ENCODE measurements at places on chromosomes 6 and 20.

DNA sequence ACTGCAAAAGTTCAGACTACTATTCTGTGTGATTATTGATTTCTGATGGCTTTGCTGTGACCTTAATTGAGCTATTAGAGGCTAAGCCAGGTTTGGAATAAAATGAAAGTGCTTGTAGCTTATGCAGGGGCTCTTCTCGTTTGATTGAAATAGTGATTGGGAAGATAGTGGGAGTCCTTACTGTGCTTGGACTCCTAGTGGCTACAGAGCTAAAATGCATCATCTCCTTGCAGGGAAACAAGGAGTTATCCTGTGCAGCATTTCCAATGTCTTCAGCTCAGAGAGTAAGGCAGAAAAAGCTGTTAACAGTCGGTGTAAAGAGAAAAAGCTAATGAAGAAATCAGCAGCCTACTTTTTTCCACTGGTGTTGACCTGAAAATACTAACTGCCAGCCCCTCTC lies 173.5 kb downstream of the SLC35F1 start:
- no peak for DNase-seq

DNA sequence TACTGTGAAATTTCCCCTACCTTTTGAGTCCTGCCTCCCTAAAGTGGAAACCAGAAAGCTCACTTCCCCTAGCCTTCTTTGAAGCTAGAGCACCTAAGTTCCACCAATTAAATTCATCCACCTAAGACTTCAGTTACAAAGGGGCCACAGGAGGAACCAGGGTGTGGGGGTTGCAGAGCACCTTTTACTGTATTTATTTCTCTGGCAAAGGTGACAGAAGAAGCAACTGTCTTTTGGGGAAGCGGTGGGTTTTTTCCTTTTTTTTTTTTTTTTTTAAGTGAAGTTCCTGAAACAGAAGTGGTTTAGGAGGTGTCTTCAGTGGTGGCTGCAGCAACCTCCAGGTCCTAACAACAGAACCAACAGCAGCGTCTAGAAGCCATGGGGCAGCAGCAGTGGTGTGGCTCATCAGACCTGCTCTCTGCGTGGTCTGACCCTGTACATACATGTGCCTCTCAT lies 13.1 kb downstream of the PSMB9 start:
- no peak for DNase-seq

DNA sequence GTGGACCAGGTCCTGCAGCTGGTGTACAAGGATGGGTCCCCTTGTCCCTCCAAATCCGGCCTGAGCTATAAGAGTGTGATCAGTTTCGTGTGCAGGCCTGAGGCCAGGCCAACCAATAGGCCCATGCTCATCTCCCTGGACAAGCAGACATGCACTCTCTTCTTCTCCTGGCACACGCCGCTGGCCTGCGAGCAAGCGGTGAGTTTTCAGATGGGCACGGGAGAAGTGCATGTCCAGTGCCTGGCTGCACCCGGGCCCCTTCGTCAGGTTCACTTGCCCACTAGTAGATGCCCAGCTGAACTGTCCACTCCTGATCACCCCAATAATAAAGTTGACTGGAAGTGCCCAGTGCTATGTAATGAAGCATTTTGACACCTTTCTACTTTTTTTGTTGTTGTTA lies 48.3 kb upstream of the SLC22A1 start:
- DNase-seq = no peak

GRCh38 chr20:50413088-50413500 lies 97.1 kb upstream of the PTPN1 start:
- no peak for DNase-seq

DNA sequence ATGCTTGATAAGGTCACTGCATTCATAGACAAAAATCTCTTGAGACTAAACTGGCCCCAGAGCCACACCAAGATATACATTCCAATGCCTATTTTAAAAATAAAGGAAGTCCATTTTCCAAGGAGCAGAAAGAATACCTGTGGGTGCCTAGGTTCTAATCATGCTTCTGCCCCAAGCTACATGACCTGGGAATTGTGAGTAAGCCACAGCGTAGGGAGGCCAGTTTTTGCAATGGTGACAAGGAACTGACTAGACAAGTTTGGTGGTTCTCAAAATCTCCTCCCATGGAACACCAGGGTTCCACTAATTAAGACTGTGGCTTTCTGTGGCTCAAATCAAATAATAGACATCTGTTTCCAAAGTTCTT lies 83.3 kb downstream of the GMDS start:
- no peak for DNase-seq

GRCh38 chr20:16898433-16898832 lies 150.3 kb downstream of the OTOR start:
- DNase-seq = no peak

DNA sequence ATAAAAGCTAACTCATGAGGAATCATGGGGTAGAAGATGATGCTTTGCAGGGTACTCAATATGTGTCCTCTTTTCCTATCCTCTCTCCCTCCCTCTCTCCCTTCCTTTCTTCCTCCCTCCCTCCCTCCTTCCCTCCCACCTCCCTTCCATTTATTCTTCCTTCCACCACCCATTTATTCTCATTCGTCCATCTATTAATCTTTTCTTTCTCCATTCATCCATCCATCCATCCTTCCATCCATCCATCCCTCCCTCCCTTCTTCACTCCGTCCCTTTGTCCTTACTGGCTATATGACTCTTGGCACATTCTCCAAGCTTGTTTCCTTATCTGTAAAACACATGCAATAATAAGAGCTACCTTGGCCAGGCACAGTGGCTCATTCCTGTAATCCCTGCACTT lies 40.9 kb downstream of the ARHGAP40 start:
- no peak for DNase-seq

GRCh38 chr6:78810698-78811097 lies 56.7 kb upstream of the IRAK1BP1 start:
- DNase-seq = no peak

- no peak for DNase-seq
Measured at GRCh38 chr20:62136283-62137091, 6.7 kb downstream of the PSMA7 start.

DNA sequence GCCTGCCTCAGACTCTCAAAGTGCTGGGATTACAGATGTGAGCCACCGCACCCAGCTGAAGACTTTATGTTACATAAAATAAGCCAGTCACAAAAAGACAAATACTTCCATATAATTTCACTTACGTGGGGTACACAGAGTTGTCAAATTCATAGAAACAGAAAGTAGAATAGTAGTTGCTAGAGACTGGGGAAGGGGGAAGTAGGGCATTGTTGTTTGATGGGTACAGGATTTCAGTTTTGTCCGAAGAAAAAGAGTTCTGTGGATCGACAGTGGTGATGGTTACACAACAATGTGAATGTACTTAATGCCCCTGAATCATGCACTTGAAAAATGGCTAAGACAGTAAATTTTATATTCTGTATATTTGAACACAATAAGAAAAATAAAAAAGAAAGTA lies 41.6 kb upstream of the ANKEF1 start:
- no peak for DNase-seq

DNA sequence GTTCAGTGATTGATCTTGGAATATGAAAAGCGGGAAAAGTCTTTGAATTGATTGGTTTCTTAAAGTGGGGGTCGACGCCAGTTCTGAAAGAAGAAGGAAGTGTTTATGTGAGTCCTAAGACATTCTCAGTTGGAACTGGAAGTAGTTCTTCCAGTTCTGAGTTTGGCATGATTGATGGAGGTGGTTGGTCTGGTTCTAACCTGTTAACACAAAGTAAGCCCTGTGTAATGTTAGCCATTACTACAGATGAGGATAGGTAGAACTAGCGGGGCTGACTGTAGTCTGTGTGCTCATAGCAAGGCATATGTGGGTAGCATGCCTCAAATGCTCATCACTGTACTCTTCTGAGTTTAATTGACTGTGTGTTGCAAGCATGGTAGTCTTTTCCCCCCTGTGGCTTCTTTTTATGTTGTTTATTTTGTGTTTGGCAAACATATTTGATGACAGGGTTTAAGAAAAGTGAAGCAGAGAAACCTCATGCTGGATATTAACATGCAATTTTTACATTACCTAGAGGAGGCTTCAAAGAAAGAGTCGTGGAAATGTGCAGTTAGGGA lies 24.9 kb downstream of the CITED2 start:
- no peak for DNase-seq

DNA sequence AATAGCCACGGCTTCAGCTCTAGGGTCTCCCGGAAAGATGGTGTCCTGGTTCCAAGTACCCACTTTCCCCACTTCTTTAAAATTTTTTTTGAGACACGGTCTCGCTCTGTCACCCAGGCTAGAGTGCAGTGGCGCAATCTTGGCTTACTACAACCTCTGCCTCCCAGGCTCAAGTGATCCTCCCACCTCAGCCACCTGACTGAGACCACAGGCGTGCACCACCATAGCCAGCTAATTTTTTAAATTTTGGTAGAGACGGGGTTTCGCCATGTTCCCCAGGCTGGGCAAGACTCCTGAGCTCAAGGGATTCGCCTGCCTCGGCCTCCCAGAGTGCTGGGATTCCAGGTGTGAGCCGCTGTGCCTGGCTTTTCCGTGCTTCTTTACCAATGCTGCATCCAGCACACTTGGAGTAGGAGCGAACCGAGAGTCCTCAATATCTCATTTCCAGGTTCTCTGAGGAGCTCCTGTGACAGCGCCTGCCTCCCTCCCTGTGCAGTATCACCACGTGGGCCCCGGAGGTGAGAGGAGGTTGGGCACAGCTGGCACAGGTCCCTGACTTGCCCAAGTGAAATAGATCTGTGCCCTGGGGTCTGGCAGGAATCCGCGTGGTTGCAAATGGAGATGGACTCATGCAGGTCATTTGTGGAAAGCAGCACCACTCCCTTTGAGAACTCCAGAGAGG lies 37.3 kb downstream of the EZR start:
- DNase-seq = no peak

DNA sequence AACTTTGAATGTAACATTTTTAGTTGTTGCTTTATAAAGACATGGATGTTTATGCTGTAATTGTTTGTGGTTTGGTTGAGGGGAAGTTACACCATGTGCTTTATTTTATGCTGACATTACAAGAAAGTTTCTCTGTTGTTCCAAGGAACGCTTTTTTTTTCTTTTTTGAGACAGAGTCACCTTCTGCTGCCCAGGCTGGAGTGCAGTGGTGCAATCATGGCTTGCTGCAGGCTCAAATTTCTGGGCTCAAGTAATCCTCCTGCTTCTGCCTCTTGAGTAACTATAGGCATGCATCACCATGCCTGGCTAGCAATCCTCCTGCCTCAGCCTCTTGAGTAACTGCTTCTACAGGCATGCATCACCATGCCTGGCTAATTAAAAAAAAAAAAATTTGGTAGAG lies 21.0 kb upstream of the IFNGR1 start:
- DNase-seq = no peak

- no peak for DNase-seq
Measured at GRCh38 chr6:32993363-32993973, 15.9 kb downstream of the HLA-DOA start.

GRCh38 chr20:4918473-4918872 lies 82.8 kb downstream of the SLC23A2 start:
- DNase-seq = no peak

DNA sequence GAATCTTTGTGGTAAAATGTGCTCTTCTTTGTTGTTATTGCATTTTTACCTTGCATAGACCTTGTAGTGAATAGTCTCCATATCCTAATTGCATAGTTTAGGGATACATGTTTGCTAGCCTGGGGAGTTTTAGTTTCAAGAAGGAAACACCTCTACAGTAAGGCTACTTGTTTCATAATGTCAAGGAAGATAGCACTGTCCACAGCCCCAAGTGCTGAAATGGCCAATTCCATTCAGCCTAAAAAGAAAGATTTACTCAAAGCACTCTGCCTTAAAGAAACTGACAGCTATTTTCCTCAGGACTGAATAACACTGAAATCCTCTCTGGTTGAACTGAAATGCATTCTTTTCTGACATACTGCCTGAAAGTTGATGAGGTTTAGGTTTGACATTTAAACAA lies 2.6 kb downstream of the HCRTR2 start:
- DNase-seq = no peak

DNA sequence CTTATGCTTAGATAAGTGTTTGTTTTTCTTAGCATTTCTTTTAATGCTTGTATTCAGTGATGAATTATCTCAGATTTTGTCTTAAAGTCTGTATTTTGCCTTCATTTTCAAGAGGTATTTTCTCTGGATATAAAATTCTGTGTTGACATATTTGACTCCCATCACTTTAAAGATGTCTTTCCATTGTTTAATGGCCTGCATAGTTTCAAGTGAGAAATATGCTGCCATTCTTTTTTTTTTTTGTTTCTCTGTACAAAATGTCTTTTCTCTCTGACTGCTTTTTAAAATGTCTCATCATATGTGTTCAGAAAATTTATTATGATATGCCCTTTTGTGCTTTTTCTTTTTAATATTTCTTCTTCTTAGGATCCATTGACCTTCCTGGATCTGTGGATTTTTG lies 578.0 kb upstream of the NOX3 start:
- DNase-seq = no peak

DNA sequence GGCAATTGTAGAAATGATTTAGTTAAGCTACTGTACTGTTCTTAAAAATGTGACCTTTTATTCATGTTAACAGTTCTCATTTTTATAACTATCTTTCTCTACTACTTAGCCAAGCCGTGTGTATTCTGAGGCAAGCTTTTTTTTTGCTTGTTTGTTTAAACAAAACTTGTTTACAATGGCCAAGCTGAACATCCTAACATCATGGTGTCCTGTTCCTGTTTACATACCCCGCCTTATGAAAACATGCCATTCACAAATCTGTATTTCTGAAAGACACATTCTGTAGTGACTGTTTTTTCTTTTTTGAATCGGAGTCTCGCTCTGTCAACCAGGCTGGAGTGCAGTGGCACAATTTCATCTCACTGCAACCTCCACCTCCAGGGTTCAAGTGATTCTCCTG lies 140.9 kb downstream of the NCOA3 start:
- DNase-seq = no peak

All from activated T-cell treated with anti-CD3 and anti-CD28 coated beads for 24 hours (primary cell).